ENCODE measurements at places on chromosomes 3 and 15.
A peak's percentile ranks its signal among the peaks of the same experiment; 100 is the strongest.

DNA sequence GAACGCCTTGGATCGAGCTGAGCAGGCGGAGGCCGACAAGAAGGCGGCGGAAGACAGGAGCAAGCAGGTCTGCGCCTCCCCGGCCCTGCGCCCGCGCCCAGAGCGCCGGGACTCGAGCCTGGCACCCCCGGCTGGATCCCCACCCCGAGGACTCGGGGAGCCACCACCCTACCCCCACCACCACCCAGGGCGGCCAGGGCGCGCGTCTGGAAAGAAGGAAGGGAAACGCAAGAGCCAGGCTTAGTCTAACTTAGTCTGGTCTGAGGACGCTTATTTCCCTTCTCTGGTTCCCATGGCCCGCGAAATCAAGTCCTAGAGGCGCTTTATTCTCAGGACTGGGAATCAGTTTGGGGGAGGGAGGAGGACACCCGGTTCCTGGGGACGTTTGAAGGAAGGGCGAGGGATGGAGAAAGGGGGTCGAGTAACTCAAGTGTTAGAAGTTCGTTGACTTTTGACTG, 359 bp downstream of the TPM1 start:
- no peak for DNase-seq

DNA sequence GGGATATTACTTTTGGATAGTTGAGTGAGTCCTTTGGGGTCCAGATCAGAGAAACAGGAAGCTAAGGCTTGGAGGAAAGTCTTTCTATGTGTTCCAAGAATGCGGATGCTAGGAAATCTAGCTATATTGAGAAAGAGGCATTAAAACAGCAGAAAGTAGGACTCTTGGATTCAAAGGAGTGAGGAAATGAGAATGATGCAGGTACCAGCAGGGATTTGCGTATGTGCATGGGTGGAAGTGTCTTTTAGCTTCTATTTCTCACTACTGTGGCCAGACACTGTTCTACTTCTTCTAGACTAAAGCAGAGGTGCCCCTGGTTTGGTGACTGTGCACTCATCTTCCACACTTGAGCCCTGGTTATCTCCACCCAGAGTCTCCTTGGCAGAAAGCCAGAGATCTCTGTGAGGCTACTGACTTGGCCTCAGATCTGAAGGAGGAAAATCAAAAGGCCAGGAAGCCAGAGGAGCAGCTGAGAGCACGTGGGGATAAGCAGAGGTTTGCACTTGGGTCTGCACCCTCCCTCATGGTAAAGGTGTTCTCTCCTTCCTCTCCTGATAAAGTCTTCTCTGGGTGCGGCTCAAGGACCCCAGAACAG, 44.3 kb downstream of the ATP2B2 start:
- no peak for DNase-seq

- no peak for DNase-seq
These were observed 188.7 kb upstream of the TPM1 start for GRCh38 chr15:62853841-62854225.

GRCh38 chr3:149886957-149887356, 73.9 kb downstream of the RNF13 start:
- DNase-seq, result no peak

- no peak for DNase-seq
These were observed 37.6 kb downstream of the SCN5A start for GRCh38 chr3:38611866-38612265.

GRCh38 chr3:50503504-50504342, at the start of gene CACNA2D2:
TSS of gene CACNA2D2 (minus strand) at chr3:50503634. CDS start at chr3:50503423, 211 bp downstream.
- DNase-seq, result no peak

DNA sequence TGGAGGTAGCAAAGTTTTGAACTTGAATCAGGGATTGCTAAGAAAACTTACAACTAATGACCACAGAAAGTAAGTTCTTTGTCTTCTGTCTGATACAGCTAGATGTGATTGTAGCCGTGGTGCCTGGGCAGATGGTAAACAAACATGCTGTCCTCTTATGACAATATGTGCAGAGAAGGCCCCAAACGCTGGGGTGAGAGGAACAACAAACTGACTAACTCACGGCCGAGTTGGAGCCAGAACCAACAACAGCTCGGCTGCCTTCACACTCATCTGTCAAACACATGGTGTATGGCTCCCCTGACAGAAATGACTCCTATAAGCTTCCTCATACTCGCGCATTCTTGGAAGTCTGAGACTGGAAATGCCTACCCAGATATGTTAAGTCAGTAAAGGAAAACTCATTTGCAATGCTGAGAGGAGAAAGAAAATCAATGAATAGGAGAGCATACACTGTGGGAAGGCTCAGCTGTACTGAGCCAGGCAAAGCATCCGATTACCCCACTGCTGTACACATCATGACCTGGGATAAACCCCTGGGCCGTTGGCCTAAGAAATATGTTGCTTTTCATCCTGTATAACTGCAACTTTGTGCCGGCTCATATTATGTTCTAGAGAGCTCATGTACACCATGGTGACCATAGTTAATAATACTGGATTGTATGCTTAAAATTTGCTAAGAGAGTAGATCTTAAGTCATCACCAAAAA, 5.7 kb downstream of the THBS1 start:
- DNase-seq, result peak; percentile 50

All from fibroblast of skin of left quadriceps (primary cell).